Renal cortical epithelial cell (primary cell): ENCODE measurements at places on chromosomes 3 and 15.

- no peak for DNase-seq
Observed at GRCh38 chr3:4600493-4600892, 107.3 kb downstream of the ITPR1 start.

DNA sequence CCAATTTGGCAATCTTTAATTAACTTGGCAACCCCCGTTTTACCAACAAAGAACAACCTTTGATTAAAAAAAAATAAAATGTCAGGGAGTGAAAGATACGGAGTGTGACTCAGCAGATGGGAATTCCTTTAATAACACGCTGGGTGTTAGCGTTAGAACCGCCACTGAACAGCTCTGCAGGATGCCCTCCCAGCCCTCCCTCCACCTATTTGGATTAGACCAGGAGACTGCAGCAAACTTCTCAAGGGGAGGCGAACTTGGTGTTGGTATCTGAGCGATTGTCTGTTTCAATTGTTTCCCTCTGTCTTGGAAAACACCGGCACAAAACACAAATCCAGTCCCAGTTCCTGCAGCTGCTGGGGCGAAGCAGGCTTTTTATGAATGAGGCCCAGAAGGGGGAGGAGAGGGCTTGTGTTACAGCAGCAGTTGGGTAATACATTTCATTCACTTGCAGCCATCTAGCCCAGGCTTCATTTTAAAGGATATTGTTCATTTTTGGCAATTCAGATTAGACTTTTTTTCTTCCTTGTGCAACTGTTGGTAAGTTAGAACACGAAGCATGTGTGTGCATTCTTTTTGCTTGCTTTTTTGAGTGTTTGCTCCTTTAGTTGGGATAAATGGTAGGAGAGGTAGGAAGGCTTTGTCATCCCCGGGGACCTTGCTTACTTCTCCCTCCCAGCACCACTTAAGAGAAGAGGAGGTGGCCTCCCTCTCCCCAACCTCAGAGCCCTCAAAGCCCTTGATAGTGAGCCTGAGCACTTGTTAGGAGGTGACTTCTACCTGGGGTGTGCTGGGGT, 152.3 kb downstream of the IGF1R start:
- DNase-seq = peak; percentile 84

DNA sequence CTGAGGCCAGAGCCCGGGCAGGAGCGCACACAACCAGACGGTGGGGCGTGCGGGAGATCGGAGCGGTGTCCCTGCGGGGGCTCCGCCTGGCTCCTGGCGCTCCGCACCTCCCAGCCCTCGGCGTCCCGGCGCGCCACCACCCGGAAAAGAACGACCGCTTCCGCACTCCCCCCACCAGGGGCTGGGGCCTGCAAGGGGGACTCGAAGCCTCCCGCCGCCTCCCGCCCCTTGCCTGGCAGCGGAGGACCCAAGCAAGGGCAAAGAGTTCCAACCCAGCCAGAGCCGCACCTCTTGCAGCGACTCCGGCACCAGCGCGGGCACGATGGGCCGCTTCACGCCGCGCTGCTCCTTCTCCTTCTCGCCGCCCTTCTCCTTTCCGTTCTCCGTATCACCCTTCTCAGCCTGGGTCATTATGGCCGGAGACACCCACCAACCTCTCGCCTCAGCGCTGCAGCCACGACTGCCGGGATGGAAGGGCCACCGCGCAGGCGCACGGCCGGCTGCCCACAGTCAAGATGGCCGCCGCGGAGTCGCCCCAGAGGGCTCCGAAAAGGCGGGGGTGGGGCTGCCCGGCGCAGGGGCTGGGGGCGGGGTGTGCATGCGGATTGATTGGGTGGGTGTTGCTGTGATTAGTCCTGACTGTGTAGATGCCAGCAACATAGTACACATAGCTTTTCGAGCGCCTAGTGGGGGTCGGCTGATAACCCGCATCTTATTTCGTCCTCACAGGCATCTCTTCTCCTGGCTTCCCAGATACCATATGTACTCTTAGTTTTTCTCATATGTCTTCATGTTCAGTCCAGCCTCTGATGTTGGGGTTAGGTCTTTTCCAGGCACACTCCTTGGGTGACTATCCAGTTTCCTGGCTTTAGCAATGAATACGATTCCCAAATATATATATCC, at the start of gene ACTR8:
TSS of gene ACTR8 (minus strand) at position 462 of the 903 bp plus-strand sequence. CDS start at position 411, 51 bp downstream.
- peak; percentile 55 for DNase-seq

GRCh38 chr3:155007729-155008128, 72.4 kb upstream of the MME start:
- peak; percentile 21 for DNase-seq
